ENCODE measurements at places on chromosomes 2 and 18.

DNA sequence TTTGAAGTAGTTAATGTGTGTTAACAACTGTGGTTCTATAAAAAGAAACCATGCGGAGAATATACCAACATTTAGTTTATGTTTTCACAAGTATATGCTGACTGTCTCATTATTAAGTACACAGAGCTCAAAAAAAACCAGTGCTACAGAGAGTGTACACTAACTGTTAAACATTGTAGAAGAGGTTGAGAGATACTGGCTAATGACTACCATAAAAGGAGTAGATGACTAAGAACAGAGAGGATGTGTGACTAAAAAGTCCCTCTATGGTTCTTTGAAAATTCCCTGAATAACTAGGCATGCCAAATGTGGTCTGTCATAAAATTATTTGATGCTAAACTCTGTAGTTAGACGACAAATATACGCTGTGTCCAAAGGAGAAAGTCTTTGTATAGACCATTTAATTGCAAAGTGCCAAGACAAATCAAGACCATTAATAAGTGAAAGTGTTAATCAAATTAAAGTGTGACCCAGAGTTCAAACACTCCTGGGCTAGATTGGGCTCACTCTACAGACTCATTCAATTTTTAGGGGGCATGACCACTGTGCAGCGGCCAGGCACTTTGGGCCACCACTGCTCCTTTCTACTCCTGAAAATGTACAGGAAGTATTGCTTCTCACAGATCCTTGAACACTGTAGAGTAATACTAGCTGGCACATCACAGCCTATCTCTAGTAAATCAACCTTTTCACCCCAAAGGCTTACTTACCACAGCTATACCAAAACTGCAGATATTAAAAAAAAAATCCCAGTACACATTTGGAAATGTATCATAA lies 45.1 kb upstream of the SERTAD2 start:
- no peak for DNase-seq

DNA sequence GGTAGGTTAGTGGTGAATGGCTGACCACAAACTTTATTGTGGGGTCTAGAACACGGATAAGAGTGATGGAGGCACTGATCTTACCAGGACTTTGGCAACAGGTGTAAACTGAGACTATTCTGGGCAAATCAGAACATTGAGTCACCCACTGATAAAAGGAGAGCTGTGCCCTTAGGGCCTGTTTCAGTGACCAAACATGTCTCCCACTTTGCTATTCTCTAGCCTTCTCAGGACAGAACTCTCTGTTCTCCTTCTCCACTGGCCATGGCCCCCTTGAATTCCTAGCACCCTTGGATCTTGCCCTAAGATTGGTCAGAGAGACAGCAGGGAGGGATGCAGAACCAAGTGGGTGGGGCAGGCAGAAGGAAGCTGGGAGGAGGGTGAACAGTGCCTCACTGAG lies 18.3 kb downstream of the TRPM8 start:
- DNase-seq = no peak

DNA sequence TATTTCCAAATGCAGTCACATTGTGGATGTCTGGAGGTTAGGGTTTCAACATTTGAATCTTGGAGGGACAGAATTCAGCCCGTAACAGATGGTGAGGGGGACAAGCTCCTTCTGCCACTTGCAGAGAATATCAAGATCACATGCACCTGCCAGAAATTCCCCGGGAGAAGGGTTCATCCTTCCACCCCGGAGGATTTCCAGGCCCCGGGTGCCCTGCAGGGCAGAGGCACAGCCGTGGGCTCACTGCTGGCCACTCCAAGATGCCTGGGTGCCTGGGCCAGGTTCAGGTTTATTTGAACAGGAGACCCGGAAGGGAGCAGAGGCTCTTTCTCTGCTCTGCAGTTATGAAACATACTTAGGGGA lies 38.2 kb upstream of the MGAT4A start:
- DNase-seq = no peak

DNA sequence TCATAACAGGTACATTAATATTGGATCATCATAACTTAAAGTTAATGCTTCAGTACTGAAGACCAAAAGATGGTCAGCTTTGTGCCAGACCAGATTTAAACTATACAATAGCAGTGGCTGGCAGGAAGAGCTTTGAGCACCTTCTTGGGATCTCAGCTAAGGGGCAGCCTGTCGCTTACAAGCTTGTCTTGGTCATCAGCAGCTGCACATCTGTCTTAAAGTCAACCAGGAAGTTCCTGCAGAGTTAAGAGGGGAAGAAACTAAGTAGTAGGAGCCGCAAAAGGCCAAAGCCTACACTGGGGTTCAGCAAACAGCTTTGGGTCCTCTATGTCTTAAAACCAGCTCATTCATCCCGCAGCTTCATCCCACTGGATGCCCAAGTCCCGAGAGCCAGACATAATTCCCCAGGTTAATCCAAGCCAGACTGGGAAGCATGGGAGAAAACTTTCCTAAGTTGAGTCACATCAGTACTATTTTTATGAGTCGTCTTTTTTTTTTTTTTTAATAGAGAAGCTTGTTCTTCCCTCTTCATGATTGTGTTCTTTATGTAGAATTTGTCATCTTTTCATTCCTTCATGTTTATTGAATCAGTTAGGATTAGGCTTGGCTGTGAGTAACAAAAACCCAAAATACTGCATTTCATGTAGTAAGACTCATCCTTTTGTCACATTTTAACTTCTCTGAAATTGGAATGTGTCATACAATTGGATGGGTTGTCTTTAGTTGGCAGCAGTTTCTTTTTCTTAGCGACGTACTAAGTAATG lies 59.3 kb downstream of the SERTAD2 start:
- no peak for DNase-seq

DNA sequence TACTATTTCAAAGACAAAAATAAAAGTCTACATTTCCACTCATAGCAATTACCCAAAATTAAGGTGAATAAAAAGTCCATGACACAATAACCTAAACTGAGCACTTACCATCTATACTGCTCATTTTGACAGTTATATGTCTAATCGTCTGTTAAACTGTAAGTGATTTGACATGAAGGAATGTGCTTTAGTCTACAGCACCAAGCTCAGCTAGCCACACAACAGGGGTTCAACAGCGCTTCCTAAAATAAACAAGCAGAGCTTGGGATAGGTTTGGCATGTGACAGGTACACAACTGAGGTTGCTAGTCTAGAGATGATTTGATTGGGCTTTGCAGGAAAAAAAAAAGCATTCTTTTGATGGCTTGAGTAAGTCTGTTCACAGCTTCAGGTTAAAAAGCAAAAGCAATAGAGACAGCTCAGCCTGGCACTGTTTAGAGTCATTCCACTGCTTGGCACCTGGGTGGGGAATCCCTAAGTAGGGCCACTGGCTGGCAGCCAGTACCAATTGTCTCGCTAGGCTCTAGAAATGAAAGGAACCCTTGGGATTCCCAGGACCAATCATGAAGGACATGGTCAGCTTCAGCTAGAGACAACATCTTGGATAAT lies 78.6 kb downstream of the BARD1 start:
- DNase-seq = no peak

DNA sequence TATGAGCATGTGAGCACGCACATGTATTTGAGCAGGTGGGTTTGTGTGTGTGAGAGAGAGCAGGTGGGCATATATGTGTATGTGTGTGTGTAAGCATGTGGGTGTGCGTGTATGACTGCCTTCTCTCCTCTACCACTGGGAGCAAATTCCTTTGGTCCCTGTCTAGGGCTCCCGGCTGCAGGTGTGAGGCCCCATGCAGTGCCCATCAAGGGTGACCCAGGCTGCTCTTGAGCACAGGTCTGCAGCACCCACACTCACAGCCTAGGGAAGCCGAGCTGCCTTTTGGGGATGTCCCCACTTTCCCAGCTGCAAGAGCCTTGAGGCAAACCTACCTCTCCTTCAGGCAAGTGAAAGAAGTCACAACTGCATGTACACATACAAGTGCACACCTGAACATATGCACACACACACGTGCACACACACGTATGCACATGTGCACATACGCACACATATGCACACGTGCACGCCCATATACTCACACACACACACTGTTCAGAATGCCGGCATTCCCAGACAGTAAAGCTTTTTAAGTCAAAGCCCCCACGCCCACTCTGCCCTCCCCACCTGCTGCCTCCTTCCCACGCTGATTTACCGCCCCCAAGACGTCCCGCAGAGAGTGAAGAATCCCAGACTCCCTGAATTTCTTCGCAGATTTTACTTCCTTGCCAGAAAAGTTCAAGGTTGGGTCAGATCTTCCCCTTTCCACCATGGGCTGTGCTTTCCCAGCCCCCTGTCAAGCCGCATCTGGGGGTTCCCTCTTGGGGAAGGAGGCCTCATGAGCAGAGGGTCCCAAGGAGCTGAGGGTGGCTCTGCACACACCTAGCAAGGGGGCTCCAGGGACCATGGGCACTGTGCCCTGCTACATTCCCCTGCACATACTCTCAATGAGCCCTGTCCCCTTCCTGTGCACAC lies 170.6 kb downstream of the TWIST2 start:
- no peak for DNase-seq

DNA sequence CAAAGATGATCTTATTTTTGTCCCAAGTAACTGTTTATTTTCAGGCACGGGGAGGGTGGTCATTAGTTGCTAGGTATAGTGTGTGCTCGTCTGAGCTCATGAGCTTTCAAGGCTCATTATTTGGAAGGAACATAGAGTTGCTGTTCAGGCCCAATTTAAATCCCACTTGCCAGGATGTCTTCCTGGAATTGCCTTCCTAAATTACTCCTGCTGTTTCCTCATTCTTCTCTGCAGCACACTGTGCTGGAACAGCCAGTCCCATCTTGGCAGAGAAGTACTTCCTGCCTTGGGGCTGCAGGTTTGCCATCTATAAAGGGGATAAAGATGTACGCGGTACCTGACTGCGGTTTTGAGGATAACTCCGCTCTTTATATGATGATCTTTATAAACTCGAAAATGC lies 37.3 kb downstream of the GREB1 start:
- DNase-seq = no peak
